Left lung (tissue), 14 donors: ENCODE measurements at places on chromosomes 11 and 22.

DNA sequence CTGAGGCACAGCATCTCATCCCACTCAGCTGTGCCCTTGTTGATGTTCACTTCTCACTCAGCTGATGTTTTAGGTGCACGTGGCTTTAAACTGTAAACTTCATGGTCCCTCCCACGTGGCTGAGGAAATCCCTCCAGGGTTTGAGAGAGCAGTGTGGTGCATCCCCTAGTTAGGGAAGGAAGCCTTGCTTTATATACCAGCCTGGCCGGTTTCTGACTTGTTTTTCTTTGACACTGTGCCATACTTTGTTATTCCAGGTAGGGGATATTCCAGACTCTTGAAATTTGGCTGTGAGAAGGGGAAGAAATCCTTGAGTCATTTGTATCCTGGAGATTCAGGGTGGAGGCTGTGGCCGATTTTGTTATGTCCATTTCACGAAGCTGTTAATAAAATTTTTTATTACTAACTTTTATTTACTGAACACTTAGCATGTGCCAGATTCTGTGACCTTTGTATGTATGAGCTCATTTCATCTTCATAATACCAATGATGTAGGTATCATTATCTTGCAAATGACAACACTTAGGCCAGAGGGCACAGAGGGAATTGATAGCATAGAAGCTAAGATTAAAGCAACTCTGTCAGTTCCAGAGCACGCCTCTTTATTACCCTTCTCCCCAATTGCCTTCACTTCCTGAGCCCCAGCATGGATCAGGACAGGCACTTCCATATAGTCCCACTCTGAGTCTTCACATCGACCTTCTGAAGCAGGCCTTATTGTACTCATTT lies 116.6 kb downstream of the NAV2 start:
- DNase-seq, result no peak

DNA sequence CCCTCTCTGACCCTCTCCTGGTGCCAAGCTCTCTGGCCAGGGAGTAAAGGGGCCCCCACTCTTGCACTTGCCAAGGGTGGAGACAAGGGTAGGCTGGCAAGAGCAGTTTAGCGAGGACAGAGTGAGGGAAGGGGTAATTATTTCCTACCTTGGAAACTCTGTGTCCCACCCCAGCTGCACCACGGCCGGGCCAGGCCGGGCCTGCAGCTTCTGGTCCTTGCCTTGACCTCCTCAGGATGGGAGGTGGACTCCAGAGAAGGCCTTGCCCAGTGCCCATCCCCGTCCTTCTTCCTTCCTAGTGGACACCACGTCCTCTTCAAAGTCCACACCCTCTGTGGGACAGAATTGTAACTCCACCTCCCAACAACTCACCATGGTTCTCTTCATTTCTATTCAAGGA lies 18.4 kb upstream of the OSBPL5 start:
- DNase-seq, result no peak

- DNase-seq, result peak; percentile 57
Measured at GRCh38 chr22:37344735-37345449, 62.6 kb downstream of the CYTH4 start.

- no peak for DNase-seq
Measured at GRCh38 chr11:12854297-12854661, 154.8 kb upstream of the RASSF10 start.

GRCh38 chr22:32413719-32414118 lies 1.7 kb upstream of the RTCB start:
- DNase-seq, result no peak

DNA sequence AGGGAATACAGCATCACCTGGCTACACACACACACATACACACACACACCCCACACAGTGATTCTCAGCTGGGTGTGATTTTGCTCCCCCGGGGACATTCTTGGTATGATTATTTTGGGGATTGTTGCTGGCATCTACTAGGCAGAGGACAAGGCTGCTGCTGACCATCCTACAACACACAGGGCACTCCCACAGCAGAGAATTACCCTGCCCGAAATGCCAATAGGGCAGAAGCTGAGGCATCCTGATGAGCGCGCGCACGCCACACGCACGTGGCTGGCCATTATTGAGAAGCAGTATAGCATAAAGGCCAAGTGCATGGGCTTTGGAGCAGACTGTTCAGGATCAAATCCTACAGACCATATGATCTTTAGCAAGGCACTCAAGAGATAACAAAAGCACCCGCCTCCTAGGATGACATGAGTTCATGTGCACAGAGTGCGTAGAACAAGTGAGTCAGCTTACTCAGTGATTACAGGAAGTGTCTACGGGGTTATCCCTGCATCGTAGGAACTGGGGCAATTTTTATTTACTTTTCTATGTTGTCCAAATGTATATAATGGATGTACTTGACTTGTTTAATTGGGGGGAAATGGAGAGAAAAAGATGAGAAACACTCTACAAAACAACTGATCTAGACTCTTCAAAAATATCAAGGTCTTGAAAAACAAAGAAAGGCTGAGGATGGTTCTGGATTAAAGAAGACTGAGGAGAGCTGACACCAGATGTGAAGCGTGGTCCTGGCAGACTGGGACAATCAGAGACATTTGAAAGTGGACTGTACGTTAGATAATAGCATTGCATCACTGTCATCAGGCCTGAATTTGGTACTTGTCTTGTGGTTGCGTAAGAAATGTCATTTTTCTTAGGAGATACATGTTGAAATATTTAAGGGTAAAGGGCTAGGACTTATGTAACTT lies 7.2 kb upstream of the EHD1 start:
- DNase-seq, result no peak
